Naive thymus-derived CD4-positive, alpha-beta T cell (primary cell): ENCODE measurements at places on chromosomes 5 and 9. TPM values are rescaled to one million over a fixed set of nuclear protein-coding genes. Genes with fewer than 3 reads are reported as not detected.

GRCh38 chr5:130526708-130527107, 622.4 kb downstream of the CHSY3 start:
- H3K36me3 ChIP-seq, result no peaks in the 10 kb centered on the region
- H3K27me3 ChIP-seq, result no peaks in the 10 kb centered on the region
- no peak overlapping the region for H3K27ac ChIP-seq
- no peak overlapping the region for H3K4me3 ChIP-seq
- no peak for DNase-seq
- H3K4me1 ChIP-seq, result no peaks in the 10 kb centered on the region

- H3K4me1 ChIP-seq, result no peaks in the 10 kb centered on the region
- DNase-seq, result no peak
- no peak overlapping the region for H3K27ac ChIP-seq
- H3K4me3 ChIP-seq, result no peak overlapping the region
These were observed 238.6 kb downstream of the CDH12 start for GRCh38 chr5:22614486-22615094.

- DNase-seq, result no peak
- H3K4me1 ChIP-seq, result no peaks in the 10 kb centered on the region
- no peaks in the 10 kb centered on the region for H3K27me3 ChIP-seq
These were observed 163.7 kb downstream of the GAPVD1 start for GRCh38 chr9:125425170-125425897.

PRR16 gene
- polyA plus RNA-seq, result not detected

DNA sequence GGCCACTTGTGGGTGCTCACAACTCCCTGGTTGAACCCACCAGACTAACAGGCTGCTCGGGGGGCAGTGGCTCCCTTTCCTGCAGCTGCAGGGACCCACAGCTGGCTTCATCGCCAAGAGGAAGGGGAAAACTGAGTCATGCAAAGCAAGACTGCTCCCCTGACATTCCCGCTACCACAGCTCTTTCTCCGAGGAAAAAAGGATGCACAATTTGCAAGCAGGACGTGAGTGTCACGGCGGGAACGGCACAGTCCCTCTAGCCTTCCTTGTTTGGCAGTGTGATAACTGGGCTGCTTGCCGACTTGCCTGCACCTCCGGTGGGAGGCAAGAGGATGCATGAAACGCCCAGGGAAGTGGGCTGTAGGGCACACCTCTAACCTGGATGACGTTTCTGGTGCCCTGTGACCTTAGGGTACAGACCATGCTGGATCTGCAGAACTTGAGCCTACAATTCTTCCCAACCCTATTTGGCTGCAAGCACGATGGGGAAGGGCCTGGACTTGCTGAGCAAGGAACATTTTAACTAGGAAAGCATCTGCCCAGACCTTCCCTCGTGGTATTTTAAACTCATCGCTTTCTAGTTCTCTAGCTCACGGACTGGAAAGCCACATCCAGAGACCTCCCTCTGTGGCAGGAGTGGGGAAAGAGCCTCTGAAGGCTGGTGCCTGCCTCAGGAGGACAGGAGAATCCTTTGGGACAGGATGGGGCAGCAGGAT, 7.8 kb downstream of the SH3PXD2B start:
- DNase-seq, result no peak
- H3K27me3 ChIP-seq, result no peaks in the 10 kb centered on the region
- H3K4me1 ChIP-seq, result no peaks in the 10 kb centered on the region

DNA sequence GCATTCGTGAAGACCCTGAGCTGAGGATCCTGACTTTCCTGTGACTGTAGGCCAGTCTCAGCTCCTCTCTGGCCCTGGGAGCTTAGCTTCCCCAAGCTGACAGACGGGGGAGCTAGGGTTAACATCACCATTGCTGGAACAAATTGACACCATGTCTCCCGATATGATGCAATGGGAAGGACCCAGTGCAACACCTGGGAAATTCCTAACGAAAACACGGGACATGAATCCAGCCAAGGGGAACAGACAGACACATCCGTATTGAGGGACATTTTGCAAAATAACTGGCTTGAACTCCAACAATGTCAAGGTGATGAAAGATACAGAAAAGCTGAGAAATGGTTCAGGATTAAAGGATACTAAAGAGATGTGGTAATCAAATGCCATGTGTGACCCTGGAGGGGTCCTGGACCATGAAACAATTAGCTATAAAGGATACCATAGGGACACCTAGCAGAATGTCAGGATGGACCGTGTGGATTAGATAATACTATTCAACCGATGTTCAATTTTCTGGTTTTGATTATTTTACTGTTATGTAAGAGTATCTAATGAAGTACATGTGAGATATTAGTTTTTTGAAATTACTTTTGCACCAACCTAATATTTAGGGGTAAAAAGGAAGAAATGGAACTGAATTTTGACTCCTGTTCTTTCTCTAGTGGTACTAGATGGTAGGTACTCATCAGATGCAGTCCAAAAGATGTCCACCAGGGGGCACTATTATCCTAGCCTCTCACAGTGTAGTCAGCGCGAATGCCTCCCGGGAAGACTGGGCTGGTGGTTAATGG, 52.7 kb downstream of the NDST1 start:
- H3K4me3 ChIP-seq, result no peak overlapping the region
- no peaks in the 10 kb centered on the region for H3K27me3 ChIP-seq
- no peaks in the 10 kb centered on the region for H3K4me1 ChIP-seq
- peak; percentile 77 for DNase-seq

DNA sequence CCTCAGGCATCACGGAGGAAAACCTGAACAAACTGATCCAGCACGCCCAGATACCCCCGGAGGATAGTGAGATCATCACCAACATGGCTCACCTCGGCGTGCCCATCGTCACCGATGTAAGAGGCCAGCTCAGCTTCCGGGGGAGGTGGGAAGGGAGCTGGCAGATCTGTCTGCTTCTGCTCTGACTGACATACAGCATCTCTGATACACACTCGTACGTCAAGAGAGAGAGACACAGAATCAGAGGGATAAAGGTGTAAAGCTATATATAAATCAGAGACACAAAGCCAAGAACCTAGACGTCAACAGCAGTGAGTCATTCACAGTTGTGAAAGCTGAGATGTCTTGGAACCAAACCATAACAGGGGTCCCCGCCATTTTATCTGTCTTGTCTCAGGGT, 30.1 kb upstream of the CFAP157 start:
- no peaks in the 10 kb centered on the region for H3K4me1 ChIP-seq
- no peaks in the 10 kb centered on the region for H3K27me3 ChIP-seq
- H3K27ac ChIP-seq, result no peak overlapping the region

DNA sequence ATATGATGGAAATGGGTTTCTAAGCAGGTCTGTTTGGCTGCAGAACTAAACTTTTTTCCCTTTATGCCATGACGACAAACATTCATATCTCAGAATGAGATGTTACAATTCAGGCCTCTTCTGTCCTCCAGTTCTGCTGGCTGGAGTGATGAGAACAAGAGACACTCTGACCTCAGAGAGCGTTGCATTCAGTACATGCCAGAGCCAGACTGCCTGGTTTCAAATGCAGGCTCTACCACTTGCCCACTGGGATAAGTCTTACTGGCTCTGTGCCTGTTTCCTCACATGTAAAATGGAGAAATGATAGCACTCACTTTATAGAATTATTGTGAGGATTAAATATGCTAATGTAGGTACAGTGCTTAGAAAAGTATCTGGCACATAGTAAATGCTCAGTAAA, 24.8 kb upstream of the TOMM5 start:
- no peak overlapping the region for H3K4me3 ChIP-seq
- no peak overlapping the region for H3K27ac ChIP-seq
- H3K27me3 ChIP-seq, result no peaks in the 10 kb centered on the region
- DNase-seq, result no peak
- no peaks in the 10 kb centered on the region for H3K36me3 ChIP-seq

NR6A1 gene
- not detected for polyA plus RNA-seq

DNA sequence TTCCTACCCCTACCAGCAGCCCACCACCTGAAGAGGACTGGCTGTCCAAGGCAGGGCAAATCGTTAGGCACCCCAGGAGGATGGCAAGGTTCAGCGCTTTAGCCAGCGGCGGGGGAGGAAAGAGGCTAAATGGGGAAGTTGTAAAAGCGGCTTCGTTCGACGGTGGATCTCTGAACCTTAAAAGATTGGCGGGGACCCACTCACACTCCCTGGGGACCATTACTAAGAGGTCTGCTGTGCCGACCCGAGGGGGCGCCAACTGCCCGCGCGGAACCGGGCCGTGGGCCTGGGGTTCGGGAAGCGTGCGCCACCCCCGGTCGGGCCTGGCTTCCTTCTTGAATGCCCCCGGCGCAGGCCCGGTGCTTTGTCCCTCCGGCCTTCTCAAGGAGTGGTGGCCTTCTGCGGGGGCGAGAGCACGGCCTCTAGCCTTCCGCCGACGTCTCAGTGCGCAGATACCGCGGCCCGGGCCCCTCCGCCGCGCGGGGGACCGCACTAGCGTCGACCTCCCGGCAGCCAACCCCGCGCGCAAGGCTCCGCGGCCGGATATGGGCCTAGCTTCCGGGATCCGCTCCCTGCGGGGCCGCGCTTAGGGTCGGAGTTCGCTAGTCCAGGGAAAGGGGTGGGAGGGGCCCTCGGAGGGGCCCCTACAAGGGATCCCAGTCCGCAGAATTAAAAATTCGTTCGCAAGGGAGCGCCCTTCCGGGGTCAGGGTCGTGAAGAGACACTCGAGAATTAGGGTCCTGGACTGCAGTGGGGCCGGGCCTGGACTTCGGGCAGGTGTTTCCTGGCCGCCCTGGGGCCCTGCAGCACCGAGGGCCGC, 10.5 kb downstream of the NR2F1-AS1 start:
- H3K4me3 ChIP-seq, result peak overlapping the region; percentile 13
- no peaks in the 10 kb centered on the region for H3K36me3 ChIP-seq
- no peak overlapping the region for H3K27ac ChIP-seq
- no peak for DNase-seq
- H3K4me1 ChIP-seq, result no peaks in the 10 kb centered on the region
- peaks cover 19% of the 10 kb centered on the region for H3K27me3 ChIP-seq

- H3K27me3 ChIP-seq, result peaks cover 3% of the 10 kb centered on the region
- H3K27ac ChIP-seq, result no peak within 1 kb of the TSS
- DNase-seq, result no peak
- H3K4me3 ChIP-seq, result peak within 1 kb of the TSS; percentile 33
- H3K4me1 ChIP-seq, result peaks cover 4% of the 10 kb centered on the region
- no peaks in the 10 kb centered on the region for H3K36me3 ChIP-seq
These were observed at the start of gene GGTA1 for GRCh38 chr9:121499427-121500164. Gene GGTA1, minus strand, starts transcription at chr9:121499844. Its CDS starts 31,922 bp downstream, at chr9:121467922.
